ENCODE measurements at places on chromosomes 7 and 10.

DNA sequence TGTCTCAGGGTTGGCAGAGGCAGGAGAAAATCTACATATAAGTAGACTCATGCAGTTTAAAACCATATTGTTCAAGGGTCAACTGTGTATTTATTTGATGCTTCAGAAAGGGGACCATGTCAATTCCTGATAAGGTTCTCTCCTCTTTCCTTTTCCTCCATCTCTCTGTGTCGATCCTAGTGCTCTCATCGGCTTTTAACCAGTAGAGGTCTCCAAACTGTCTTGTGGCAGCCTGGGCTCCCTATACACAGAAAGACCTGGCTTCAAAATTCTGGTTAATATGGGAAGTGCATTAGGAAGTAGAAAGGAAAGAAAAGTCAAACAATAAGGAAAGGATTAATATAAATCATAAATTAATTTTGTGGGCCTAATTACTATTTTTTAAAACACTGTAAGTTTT is 304.4 kb upstream of the C7orf33 start:
- no peak for DNase-seq

DNA sequence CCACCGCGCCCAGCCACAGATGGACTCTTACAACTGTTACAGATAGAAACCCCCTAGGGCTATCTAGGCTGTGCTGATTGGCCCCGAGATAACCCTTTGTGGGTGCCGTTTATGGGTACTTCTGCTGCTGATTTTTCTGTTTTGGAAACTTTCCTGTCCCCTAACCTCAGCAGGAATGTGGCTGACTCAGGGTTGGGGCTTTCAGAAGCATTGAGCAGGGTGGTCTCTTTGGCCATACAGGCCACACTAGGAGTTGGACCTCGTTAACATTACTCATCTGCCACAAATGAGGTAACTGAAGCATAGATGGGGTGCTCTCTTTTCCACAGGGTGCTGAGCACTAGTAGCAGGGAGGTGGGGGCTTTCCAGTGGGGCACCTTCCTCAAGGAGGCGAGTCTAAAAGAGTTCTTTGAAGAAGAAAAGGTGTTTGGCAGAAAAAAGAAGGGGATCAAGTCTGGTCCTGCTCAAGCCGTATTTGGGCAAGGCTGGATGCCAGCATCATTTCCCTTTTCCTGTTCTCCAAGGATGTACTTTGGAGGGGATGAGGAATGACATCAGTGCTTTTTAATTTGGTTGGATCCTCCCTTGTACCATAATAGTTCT is 6.4 kb downstream of the ZSCAN25 start:
- no peak for DNase-seq

- no peak for DNase-seq
These were observed 246.1 kb downstream of the KLF6 start for GRCh38 chr10:3538656-3539531.

DNA sequence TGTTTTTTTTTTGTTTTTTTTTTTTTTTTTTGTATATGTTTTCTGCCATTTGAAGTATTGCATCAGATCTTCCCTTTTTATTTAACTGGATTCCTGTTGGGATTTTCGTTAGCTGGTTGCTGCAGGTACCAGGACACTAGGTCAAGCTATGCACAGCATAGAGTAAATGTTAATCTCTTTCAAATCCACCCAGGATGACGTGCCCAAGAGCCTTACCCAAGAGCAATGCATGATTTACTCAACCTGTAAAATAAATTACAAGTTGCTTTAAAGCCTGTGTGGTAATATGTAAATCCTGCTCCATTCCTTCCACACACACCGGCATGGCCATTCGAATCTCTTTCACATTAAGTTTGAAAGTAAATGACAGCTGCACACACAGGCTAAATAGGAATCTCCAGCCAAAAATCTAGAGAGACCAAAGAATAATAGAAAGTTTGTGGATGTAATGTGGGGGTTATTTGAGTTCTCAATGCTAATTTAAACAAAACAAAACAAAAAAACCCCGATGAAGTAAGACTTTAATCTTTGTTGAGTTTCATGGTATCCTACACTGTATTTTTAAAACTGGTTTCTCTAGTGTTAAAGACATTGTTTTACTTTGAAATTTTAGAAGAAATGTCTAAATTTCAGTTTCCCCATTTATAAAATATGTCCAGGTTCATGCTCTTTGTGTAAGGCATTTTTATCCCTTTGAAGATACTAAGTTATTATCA is 167.9 kb downstream of the FRMD4A start:
- DNase-seq, result no peak

DNA sequence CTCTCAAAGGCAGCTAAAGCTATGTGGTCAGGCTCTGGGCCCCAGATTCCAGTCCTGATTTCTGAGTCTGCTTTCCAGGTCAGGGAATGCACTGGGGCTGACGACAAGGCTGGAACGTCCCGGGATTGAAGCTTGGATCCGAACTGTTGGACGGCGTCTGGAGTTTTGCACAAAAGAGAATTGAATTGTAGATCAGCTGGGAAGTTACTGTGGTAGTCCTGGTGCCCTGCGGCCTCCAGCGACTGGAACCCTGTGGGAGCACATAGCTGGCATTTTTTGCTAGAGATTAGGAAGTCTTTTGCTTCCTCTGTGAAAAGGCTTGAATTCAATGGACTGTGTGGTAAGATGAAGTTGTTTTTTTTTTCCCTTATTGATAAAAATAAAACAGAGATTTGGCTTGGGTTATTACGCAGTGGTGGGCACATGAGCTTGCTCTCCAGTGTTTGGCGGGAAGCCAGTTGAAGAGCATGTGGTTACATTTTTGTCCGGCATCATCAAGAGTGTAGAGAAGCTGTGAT is at the start of gene HK1:
Gene HK1 (plus strand): TSS at position 51 of the 518 bp plus-strand sequence.
- no peak for DNase-seq

DNA sequence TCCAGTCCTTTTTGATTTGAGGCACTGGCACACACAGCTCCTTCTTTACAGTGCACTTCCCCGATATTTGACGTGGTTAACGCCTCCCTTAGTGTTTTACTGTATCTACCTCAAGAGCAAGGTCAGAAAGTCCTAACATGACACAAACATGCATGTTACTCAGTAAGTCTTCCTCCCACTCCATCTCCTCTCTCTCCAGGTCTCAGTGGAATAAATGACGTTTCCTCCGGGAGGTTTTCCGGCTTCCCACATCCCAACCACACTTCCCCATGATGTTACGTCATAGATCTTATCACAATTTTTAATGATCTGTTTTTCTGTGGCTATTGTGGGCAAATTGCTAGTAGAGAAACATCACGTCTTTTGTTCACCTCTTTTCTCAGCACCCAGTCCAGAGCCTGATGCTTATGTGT is 165.7 kb downstream of the PTPN20 start:
- DNase-seq, result no peak
